ENCODE measurements at places on chromosomes 1 and 21.

DNA sequence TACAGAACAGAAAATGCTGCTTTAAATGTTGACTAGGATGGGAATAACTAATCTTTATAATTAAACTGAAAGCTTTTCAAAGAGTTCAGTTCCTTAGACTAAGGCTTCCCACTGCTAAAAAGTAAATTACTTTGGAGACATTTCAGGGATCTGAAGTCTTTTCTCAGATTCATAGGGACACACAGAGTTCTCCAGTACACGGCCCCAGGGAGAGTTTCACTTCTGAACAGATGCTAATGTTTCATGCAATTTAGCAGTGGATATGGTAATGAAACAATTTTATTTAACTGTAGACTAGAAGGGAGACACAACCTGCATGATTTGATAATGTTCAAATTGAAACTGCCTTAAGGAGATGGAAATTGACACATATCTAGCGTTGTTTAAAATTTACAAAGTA, 1282.6 kb downstream of the NCAM2 start:
- DNase-seq, result no peak

DNA sequence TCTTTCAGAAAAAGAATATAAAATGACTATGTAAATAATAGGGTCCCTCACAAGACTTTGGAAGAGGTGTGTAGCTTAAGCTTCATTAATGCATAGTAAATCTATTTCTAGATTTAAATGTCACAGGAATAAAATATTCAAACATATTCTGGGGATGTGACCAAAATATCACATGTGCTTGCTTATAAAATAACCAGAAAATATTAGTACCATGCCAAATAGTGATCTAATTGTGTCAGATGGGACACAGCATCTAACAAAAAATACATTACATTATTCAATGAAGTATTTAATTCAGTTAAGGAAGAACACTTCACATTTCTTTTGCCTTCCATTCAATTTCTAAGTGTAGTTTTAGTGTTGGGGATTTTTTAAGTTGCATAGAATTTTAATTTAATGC, 179.5 kb downstream of the LRRC40 start:
- DNase-seq, result no peak

DNA sequence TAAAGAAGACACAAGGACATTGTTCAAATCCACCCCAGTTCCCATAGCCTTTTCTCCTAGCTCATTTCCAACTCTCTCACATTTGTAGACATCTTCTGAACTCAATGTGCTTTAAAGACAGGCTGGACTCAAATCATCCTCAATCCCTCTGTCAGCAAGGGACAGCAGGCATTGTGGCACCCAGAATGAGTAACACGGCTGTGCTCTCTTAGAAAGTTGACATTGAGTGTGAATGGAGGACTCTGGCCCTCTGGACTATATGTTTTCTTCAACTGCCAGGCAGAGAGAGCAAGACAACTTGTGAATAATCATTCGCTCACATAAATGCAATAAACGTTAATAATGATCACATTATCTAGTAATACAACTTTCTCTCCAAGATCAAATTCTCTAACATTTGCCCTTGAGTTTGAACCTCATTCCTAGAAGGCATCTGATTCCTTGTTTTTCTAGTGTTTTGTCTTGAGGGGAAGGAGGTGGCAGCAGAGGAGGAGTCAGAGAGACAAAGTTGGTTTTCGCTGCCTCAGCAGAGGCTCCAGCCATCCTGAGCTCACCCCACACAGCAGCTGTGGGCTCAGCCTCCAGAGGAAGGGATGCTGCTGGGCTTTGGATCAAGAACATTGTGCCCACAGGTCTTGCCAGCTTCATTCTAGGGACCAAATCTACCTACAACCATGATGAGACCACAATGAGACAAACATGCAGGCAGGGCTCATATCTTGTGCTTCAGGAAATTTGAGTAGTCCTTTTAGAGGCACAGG, 85.1 kb downstream of the BCAR3 start:
- DNase-seq, result no peak

- DNase-seq, result no peak
Measured at GRCh38 chr1:108072212-108072611, 107.2 kb upstream of the VAV3 start.

DNA sequence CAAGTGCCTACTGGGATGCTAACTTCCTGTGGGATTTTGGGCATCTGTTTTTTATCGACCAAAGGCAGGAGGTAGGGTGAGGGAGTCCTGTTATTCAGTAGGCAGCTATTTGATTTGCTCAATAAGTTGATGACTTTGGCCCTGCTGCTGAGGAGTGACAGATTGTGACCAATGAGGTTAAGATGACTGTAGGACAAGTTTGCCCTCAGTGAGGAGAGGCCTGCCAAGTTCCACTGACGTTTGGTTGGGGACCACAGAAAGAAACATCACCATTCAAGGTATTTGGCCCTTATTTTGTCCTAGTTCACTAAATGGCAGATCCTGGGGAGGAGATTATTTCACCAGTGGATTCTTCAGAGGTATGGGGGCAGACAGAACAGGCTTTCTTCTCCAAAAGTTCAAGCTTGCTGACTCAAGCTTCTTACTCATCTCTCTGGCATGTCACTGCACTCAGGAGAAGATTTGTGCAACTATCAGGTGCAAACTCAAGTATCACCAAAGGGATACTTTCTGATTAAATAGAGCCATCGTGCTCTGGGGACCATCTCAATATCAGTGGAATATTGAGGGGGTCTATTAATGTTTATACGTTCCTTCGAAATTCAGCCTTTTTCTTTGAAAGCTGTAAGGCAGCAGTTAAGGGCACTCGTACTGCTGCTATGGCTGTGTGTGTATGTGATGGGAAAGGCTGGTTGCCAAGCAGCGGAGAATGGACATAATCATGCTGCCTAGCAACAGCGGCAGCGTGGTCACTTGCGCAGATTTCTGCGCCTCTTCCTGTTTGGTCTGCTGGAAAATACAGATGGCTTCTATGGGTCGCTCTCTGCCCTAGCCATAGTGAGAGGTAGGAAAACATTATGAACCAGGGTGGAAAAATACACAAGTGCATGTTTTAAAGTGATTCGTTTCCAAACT, 78.7 kb downstream of the PBX1 start:
- DNase-seq, result peak; percentile 12

- no peak for DNase-seq
Measured at GRCh38 chr1:19452221-19452663, 33.1 kb downstream of the CAPZB start.

Data from NCI-H1930 (cell line).